ENCODE measurements at places on chromosomes 4 and X. TPM values are rescaled to one million over a fixed set of nuclear protein-coding genes. Genes with fewer than 3 reads are reported as not detected.

GRCh38 chr4:6235901-6236640 lies 33.6 kb upstream of the WFS1 start:
- no peak for DNase-seq

DNA sequence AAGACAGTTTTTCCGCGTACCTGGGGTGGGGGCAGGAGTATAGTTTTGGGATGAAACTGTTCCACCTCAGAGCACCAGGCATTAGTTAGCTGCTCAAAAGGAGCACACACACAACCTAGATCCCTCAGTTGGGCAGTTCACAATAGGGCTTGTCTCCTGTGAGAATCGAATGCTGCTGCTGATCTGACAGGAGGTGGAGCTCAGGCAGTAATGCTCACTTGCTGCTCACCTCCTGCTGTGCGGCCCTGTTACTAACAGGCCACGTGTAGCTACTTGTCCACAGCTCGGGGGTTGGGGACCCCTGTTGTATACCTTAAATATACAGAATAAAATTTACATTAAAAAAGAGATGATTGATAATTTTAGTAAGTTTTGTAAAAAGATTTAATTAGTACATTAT lies 191.5 kb downstream of the SLC7A11 start:
- DNase-seq, result no peak

- DNase-seq, result no peak
Observed at GRCh38 chrX:3435057-3435456, 88.6 kb upstream of the MXRA5 start.

- no peak for DNase-seq
Observed at GRCh38 chr4:184347251-184348239, 126.8 kb downstream of the IRF2 start.

GRCh38 chr4:83138946-83139345 lies 24.4 kb upstream of the PLAC8 start:
- no peak for DNase-seq

DNA sequence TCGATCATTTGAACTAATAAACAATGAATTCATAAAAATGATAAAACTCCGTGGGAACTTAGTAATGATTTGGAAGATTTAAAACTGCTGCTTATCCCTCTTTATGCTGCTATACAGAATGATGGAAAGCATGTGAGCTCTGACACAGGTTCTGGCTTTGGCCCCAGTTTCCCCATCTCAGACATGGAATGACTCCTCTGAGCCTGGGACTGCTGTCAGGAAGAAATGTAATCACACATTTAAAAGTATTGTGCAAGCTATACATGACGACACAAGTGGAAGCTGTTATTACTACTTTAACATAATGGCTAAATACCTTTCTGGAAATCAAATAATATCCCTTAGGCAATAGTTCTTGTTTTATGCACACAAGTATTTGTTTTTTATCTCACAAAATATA lies 161.7 kb downstream of the DCHS2 start:
- DNase-seq, result no peak

GRCh38 chr4:55154933-55155332 lies 29.5 kb upstream of the KDR start:
- no peak for DNase-seq

GRCh38 chr4:147096667-147097604 lies 151.3 kb upstream of the TTC29 start:
- no peak for DNase-seq

GRCh38 chr4:4754641-4755040 lies 104.8 kb upstream of the MSX1 start:
- DNase-seq, result no peak

DNA sequence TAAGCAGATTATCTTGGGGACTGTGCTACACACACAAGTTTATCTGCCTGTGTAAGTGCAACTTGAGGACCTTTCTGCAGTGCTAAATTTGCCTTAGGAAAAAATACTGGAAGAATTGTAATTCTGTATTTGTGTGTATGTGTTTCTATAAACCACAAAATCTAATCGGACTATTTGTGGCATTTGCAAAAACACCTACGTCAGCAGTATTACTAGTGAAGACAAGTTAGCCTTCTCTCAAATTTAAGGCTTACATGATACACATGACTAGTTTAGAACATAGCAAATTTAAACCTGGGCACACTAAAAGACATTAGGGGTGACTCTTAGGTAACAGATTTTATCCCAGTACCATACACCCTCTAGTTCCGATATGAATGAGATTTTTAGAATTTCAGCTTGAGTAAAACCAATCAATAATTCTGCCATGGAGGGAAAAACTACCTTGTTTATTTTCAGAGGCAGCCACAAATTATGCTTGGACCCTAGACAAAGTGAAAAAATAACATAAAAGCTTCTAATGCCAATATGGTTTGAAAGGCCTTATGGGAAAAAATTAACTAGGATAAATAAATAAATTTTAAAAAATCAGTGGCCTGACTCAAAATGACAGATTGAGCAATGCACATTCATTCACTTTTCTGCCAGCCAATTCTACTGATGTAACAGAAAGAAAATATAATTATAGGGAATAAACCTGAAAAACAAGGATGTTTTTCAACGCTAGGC lies 176.4 kb downstream of the SNCA start:
- no peak for DNase-seq

DNA sequence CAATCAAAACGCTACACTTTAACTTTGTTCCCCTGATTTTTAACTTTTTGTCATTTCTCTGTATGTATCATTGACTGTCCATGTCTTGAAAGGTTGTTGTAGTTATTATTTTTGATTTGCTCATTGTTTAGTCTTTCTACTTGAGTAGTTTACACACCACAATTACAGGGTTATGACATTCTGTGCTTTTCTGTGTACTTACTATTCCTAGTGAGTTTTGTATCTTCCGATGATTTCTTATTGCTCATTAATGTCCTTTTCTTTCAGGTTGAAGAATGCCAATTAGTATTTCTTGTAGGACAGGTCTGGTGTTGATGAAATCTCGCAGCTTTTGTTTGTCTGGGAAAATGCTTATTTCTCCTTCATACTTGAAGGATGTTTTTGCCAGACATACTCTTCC lies 89.2 kb upstream of the SH3RF1 start:
- DNase-seq, result no peak

Gene GABRG1
- not detected for total RNA-seq

Gene TMSB15B
- total RNA-seq, result 8.1 TPM

Gene SAGE1
- total RNA-seq, result not detected

Gene NAP1L3
- 5.2 TPM for total RNA-seq

Gene TMEM156
- 23.1 TPM for total RNA-seq

Gene CFP
- 22.7 TPM for total RNA-seq

Gene PHEX
- 0.18 TPM for total RNA-seq

Gene ZCCHC18
- 2.8 TPM for total RNA-seq

Gene ANXA3
- 0.36 TPM for total RNA-seq

Gene BMPR1B
- total RNA-seq, result not detected

Gene ATP8A1
- total RNA-seq, result 73.2 TPM

Gene BRS3
- total RNA-seq, result not detected

Gene HHIP
- total RNA-seq, result not detected

Gene NXT2
- total RNA-seq, result 6.4 TPM
